ENCODE measurements at places on chromosomes 6 and 20.

- DNase-seq, result no peak
Observed at GRCh38 chr6:13288481-13288880, 39.9 kb downstream of the TBC1D7 start.

- no peak for DNase-seq
Observed at GRCh38 chr6:12277386-12277785, 12.8 kb upstream of the EDN1 start.

GRCh38 chr20:44571362-44571988 lies 10.9 kb upstream of the PKIG start:
- no peak for DNase-seq

GRCh38 chr6:101398716-101399615 lies 5.5 kb downstream of the GRIK2 start:
- DNase-seq, result no peak

DNA sequence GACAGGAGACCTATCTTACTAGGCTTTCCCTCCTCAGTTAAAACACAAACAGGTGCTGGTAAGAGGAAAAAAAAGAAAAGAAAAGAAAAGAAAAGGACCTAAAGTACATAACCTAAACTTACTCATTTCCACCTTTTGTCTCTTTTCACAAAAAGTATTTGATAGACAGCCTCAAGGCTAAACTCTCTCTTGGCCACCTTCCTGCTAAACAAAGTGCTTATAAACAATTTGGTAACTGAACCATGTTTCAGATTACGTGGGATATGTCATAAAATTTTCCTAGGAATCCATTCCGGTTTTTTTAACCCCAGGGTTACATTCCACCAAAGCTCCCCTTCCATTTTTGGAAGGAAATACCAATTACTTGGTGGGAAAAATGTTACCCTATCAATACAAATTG lies 109.0 kb downstream of the PRND start:
- DNase-seq, result no peak

GRCh38 chr6:75317503-75318206 lies 33.1 kb upstream of the TMEM30A start:
- no peak for DNase-seq

- no peak for DNase-seq
Observed at GRCh38 chr20:54262671-54263070, 54.8 kb downstream of the PFDN4 start.

GRCh38 chr6:33455051-33455450 lies 675 bp downstream of the ZBTB9 start:
- DNase-seq, result no peak
